ENCODE measurements at places on chromosomes 4 and X. TPM values are rescaled to one million over a fixed set of nuclear protein-coding genes. Genes with fewer than 3 reads are reported as not detected.
A peak's percentile ranks its signal among the peaks of the same experiment; 100 is the strongest.

Gene OTC
- total RNA-seq = not detected

GRCh38 chr4:180810581-180810980 is 1432.6 kb upstream of the TENM3 start:
- DNase-seq = no peak

GRCh38 chr4:150411520-150411919 is 170.4 kb upstream of the MAB21L2 start:
- no peak for DNase-seq

DNA sequence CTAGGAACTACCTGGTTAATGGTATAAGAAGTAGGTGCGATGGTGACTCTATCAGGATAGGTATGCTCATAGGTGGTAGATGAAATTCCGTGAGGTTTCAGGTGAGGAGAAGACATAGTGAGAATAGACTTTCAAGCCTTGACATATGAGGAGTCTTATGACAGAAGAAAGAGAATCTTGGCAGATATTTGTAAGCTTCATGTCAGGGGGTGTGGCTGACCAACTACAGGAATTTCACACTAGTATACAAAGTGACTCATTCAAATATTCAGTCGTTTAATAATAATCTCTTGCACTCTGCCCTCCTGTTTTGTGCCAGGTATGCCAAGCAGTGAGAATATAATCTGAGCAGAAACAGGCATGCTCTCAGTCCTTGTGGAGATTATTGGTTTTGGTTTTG is 22.8 kb downstream of the PACRGL start:
- DNase-seq = no peak

DNA sequence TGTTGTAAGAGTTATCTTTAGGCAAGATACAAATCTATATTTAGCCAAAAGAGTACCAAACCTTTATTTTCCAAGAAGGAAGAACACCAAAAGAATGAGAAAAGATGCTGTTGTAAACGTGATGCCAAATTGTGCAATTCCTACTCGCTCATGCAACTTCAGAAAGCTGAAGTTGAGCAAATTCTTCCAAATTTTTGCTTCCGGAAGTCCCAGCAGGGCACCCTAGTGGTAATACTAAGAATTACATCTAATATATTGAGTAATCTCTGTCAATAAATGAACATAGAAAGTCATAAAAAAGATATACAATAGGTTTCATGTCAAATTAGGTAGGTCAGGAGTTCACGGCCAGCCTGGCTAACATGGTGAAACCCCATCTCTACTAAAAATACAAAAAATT is 36.0 kb upstream of the SMARCAD1 start:
- no peak for DNase-seq

DNA sequence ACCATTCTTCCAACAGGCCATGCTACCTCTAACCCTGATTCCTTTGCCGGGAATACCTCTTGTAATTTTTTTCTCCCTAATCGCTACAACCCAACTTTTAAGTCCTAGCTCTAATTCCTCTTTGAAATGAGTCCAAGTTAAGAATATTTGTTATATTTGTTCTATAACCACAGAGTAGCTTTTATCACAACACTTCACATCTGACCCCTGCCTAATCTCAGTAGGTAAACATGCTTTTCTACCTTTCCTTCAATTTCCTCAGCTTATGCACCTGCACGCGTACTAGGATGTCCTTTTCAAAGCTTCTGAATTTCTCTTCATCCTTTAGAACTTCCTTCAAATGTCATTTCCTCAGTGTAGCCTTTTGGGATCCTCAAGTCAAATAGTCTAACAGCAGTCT is 915.5 kb upstream of the LCORL start:
- no peak for DNase-seq

DNA sequence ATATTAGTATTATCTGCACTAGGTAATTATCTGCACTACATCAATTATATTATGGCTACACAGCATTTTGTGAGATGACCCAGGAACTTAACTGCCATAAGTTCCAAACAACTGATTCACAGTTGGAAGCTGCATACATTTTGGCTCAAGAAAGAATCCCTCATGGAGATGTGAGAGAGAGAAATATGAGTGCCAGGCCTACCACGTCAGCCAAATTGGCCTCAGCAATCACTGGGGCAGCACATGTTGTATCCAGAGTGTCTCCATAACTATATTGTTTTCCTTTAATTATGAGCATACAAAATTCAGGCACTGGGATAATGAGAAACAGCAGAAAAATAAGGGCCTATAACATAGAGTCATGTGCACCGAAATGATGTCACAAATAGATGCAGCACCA is 174.2 kb upstream of the DMD start:
- no peak for DNase-seq

DNA sequence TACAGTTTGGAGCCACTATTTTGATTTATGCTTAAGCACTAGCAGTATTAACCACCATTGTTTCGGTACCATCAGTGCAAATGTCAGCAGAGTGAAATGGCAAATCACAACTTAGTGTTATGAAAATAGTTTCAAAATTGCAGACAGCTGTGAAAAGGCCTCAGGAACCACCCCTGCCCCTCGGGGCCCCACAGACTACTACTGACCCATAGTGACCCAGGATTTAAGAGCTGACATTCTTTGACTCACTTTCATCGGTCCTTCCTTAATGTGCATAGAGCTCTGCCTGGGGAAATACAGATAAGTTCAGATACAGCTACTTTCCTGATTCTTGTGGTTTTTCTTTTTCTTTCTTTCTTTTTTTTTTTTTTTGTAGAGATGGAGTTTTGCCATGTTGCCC is 3.3 kb upstream of the BBS7 start:
- no peak for DNase-seq

Gene STPG2
- not detected for total RNA-seq

DNA sequence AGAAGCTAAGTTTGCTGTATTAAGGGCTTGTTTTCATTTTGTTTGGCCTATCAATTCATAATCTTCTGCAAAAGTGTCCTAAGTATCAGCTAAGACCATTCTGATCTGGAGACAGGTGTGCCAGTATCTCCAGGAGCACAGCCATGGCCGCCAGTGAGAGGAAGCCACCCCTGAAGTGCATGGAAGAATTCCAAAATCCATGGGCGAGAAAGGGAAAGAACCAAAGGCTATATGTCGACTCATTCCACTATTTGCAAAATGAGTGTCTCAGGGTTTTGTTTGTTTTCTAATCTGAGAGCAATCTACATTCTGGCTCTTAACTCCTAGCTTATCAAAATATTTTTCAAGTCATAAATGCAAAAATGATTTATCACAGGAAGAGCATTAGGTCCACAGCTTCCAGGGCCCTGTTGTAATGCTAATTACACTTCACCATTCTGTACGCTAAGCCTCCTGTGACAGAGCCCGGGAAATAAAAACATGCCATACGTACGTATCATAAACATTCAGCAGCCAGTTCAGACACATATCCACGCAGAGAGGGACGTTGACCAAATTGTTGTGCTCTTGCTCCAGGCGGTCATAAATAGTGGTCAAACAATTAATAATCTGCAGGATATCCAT is 137.3 kb upstream of the FTHL17 start:
- DNase-seq = no peak

DNA sequence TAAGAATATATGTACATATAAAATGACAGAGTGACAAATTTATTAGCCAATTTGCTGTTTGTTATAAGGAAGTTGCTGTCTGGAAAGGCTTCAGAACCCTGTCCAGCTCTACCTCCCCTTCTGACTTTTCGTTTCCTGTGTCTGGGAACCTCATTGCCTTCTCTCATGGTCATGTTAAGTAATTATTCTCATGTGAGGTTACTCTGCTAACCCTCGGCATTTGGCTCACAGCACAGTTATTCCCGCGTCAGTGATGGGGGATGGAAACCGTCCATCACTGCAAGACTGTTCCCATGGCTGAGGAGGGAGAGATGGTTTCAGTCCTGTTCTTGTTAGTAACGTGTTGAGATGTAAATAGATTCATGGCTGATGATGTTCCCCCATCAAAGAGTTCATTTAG is 11.9 kb downstream of the EDNRA start:
- DNase-seq = no peak

GRCh38 chr4:42488554-42488953 is 91.3 kb downstream of the SHISA3 start:
- DNase-seq = no peak

DNA sequence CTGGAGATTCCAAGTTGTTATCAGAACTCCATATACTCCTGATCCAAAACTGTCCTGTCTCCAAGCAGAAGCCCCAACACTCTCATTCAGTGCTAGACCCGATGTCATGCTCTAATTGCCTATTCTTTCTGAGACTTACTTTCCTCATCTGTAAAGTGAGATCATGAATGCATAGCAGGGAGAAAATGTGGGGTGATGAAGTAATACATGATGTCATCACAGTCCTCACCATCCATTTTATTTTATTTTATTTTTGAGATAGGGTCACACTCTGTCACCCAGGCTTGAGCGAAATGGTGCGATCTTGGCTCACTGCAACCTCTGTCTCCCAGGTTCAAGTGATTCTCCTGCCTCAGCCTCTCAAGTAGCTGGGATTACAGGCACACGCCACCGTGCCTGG is 1554.0 kb upstream of the ADGRL3 start:
- no peak for DNase-seq

Gene CASP6
- total RNA-seq = 23.6 TPM

DNA sequence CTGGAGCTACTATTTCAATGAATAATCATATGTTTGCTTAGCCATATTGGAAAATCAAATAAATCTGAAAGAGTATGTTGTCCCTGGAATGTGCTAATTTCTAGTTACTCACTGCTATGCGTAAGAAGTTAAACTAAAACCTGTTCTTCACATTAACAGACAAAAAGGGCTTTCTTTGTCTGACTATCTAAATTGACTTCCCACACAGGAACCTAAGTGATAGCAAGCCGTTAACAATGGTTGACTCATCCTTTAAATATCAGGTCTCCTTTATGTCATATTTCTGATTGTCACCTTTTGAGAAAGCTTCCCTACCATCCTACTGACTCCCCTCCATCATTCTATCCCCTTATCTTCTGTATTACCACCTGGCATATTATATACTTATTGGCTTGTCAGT is 81.4 kb downstream of the AMELX start:
- no peak for DNase-seq

DNA sequence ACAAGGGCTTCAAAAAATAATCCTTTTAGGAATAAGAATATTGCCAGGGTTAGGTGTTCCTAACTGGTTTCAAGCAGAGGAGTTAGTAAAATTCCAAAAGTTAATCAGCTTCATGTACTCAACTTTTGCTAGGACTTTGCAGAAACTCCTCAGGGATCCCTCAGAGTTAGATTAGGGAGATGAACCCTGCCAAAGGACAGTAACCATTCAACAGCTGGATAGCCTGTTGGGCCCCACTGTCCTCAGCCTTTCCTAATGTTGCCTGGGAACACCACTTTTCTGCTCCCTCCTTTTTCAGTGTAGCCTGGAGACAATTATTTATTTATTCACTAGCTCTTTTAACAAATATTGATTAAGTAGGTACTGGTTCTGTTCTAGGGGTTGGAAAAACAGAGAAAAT is 53.8 kb downstream of the NFKB1 start:
- no peak for DNase-seq

Gene DRP2
- total RNA-seq = 0.28 TPM

GRCh38 chr4:148730766-148731165 is 288.6 kb upstream of the NR3C2 start:
- DNase-seq = peak; percentile 20

DNA sequence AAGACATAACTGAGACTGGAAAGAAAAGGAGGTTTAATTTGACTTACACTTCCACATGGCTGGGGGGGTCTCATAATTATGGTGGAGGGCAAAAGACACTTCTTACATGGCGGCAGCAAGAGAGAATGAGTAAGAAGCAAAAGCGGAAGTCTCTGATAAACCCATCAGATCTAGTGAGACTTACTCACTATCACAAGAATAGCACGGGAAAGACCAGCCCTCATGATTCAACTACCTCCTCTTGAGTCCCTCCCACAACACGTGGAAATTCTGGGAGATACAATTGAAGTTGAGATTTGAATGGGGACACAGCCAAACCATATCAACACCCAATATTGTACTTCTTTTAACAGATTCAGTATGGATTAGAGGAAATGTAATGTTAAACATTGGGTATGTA is 646.6 kb downstream of the ANKRD50 start:
- no peak for DNase-seq

DNA sequence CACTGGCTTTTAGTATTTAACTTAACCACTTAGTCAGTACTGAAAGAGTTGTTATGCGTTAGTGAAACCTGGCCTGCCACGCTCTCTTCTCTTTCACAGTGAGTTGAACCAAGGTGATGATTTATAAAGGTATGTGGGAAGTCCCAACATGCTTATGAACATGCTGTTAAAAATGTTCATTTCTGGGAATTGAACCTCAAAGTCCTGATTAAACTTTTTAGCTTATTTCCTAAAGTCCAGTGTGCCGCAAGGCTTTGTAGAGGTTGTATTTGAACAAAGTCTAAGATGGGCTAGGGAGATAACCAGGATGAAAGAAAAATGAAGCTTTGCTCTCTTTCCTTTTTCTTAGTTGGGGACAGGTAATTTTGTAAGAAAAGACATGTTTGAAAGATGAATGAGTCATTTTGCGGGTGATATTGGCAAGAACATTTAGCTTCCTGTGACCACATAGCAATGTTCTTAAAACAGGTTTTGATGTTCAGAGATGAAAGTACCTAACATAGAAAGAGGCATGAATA is 270.3 kb downstream of the DTHD1 start:
- no peak for DNase-seq

Gene PCYT1B
- total RNA-seq = 0.14 TPM

Gene PRKG2
- 0.12 TPM for total RNA-seq

- DNase-seq = no peak
These were observed 133.8 kb upstream of the EMCN start for GRCh38 chr4:100651499-100652175.

Gene PABPC1L2A
- not detected for total RNA-seq

Gene CXCL10
- total RNA-seq = 4.3 TPM

- DNase-seq = no peak
These were observed 42.6 kb upstream of the PARM1 start for GRCh38 chr4:74890341-74890740.

Gene NPY2R
- total RNA-seq = not detected

Gene ETNPPL
- total RNA-seq = not detected

DNA sequence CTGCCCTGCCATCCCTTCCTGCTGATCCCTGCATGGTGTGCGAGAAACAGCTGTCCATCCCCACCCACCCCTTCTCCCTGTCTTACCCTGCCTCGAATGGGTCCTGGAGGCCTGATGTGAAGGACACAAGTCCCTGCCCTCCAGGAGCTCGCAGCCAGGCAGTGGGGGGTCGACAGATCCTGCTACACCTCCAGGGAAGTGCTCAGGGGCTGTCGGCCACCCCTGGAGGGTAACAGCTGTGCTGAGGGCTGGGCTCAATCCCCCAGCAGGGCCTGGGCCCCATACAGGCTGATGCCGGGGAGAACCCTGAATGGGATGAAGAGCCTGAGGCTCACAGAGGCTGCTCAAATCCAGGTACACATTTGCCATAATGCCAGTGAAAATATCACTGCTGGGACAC is 17.6 kb downstream of the HMX1 start:
- no peak for DNase-seq

Gene POU3F4
- not detected for total RNA-seq

DNA sequence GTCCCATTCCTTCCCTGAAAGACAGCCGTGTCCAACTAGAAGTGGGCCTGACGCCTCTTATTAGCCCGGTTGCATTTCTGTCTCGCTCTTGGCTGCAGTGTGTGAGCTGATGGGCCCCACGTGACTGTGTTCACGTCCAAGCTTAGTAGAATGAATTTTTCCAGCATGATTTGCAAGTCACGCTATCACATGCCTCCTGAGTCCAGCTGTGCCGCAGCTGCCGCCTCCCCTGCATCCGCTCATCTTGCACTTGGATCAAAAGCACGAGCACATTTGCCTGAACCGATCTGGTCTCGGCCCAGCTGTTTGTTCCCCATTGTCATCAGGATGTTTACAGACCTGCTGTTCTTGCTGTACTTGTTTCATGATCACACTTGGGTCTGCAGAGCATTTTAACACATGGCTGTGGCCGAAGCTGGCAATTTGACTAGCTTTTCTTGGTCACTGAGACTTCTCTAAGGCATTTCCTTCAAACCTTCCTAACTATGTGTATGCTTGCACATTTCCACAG is 126.5 kb downstream of the KIT start:
- no peak for DNase-seq
